ENCODE measurements at places on chromosomes 6 and 20.

GRCh38 chr20:23366384-23366783 is 4.4 kb downstream of the GZF1 start:
- no peak for DNase-seq

DNA sequence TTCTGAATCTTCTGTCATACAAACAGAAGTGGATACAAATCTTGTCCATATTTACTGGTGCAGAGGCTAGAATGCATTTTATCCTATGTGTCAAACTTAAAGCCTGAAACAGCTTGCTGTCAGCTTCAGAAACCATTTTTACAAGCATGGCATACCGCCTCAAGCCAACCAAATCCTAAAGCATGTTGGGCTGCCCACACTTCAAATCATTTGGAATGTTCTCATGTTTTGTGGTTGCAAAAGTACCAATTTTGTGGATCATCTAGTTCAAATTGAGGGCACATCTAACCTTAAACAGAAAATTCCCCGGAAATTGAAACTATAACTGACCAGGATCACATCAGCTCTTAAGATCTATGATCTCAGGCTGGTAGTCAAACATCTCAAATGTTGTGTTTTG is 3.2 kb downstream of the GPR63 start:
- DNase-seq: no peak

DNA sequence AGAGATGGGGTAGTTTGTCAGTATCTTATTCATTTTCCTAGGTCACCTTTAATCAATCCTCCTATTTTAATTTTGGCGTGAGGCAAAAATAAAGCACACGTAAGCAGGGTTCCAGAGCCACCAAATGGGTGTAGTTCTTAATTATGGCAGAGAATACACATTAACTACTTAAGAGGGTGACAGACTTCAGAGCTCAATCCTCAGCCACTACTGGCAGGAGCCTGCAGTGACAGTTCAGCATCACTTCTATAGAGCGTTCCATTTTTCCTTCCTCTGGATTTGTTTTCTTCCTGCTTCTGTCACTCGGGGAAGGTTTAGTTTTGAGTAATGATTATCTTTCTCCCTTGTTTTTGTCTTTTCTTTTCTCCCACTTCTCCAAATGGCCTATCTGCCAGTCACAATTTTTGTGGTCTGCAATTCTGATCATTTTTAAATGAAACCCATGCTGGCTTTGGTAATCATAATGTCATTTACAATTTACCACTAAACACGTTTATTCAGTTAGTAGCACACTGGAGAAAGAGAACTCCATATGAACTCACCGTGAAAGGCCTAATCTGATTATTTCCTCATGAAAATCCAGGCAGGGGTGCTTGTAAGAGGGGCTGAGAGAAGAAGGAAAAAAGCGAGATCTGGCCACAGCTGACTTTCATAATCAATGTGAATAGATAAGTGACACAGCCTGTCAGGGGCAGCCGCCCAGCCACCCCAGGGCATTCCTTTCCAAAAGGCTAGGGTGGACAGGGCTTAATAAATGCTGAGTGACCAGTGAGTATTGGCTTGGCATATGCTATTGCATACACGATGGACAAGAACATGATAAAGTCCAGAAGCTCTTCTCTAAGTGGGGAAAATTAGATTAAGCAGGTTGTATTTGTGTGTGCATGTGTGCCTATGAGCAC is 412.1 kb downstream of the PKHD1 start:
- no peak for DNase-seq

DNA sequence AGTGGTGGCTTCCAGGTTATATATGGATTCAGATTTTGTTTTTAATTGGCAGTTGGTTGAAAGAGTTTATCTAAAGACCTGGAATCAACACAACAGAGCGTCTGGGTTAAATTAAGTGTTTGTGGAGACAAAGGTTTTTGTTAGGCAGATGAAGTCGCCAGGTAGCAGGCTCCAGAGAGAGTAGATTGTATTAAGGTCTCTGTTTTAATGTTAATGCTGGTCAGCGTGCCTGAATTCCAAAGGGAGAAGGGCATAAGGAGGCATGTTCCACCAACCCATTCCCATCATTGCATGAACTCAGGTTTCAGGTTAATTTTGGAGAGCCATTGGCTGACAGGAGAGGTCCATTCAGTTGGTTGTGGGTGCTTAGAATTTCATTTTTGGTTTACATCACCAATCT is 744.1 kb upstream of the GJE1 start:
- DNase-seq: no peak

GRCh38 chr6:3800850-3801591 is 48.2 kb upstream of the FAM50B start:
- no peak for DNase-seq

- no peak for DNase-seq
These were observed 4.0 kb upstream of the WRNIP1 start for GRCh38 chr6:2760882-2761842.

- no peak for DNase-seq
These were observed 22.7 kb downstream of the LAMA4 start for GRCh38 chr6:112231594-112232060.

GRCh38 chr6:127212376-127212775 is 54.3 kb upstream of the RNF146 start:
- no peak for DNase-seq

GRCh38 chr6:134347885-134348805 is 30.2 kb upstream of the SGK1 start:
- DNase-seq: no peak

GRCh38 chr6:137651591-137652335 is 157.6 kb upstream of the OLIG3 start:
- no peak for DNase-seq

All from mesenteric fat pad (tissue), 1 donor.